ENCODE measurements at places on chromosomes 5 and 9.

GRCh38 chr9:138068601-138069035 is 191.0 kb downstream of the CACNA1B start:
- no peak for DNase-seq

DNA sequence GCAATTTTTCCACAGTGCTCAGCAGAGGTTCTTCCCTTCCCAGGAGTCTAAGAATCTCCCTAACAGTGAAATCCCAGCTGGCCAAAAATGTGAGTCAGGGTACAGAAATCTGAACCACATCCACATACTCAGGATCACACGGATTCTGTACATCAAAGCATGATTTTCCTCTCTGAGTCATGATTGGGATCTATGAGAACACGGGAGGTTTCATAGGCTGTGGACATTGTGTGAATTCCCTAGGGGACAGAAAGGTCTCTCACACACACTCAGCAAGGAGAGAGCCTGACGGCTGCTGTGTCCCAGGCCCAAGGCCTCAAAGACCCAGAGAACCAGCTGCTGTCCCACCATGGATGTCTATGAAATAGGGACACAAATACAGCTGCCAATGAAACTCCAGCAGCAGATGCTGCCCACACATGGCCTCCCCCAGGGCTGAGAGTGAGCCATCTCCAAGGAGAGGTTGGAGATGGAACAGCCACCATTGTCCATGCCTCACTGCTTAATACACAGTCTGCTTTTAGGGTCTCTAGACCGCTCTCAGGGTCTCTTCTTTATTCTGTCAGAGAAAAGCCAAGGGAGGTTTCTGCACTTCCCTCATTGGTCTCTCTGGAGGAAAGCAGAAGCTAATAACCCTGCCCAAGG is 102.7 kb downstream of the ADAMTS12 start:
- DNase-seq = no peak

DNA sequence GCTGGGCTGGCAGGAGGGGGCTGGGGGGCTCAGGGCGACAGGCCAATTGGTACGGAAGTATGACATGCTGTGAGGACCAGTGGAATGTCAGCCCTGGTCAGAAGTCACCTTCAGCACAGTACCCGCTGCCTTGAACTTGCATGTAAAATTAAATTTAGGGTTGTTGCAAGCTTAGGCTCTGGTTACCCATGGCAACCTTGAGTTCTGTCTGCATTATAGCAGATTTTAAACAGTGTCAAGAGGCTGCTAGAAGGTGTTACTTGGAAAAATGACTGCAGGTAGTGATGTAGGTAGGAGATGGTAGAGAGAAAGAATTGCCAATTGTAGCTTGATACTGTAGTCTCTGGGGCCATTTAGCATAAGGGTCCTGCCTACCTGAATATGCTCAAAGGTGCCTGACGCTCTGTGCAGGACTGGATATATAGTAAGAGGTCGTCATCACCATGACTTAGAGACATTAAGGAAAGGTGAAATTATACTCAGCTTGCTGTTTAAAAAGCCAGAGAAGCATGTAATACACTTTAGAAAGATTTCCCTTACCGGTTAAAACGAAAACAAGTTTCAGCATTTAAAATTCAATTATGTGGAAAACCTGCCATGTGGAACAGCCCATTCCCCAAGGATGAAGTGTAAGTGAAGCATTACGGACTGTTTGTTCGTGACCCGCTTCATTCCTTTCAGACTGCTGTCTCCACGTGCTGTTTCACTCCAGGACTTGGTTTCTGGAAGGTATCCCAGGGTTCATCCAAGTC is 169.0 kb downstream of the PDZD2 start:
- DNase-seq = no peak

GRCh38 chr5:142531977-142532780 is 153.7 kb downstream of the FGF1 start:
- no peak for DNase-seq

GRCh38 chr9:100602342-100602801 is 24.5 kb downstream of the CAVIN4 start:
- peak; percentile 45 for DNase-seq

- peak; percentile 15 for DNase-seq
Measured at GRCh38 chr5:126454081-126454480, 30.9 kb downstream of the GRAMD2B start.

DNA sequence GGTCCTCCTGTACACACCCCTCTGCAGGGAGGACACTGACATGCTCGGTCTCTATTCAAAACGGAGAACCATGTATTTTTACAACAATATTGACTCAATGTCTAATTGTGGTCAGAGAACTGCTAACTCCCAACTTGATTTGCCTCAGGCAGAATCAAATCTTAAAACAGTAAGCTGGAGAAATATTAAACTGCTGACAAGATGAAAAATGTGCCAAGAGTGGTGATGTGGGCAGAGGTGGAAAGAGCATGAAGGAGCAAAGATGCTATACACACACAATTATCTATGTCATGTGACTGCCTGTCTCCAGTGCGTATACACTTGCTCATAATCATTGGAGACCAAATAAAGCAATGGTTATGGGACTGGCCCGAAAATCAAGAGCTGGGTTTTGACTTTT is 556.1 kb upstream of the ZNF608 start:
- no peak for DNase-seq

- DNase-seq = no peak
Measured at GRCh38 chr5:127170918-127171600, 97.8 kb upstream of the C5orf63 start.

- no peak for DNase-seq
Measured at GRCh38 chr5:6188344-6188743, 190.0 kb downstream of the MED10 start.

DNA sequence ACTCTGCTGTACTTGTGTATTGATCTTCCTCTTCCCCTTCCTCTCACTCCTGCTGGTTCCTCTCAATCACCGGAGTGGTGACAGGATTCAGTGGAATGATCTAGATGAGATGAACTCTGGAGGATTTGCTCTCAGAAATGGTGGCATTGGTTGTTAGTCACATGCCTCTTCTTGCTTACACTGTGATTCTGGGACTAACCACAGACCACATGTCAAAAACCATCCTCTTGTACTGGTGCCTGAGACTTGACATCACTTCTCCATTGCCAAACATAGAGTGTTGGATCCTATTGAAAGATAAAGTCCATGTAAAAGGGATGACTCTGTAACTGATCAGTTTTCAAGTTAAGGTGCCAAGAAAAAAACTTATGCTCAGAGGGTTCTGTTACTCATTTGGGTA is 506.5 kb downstream of the DMAC1 start:
- DNase-seq = no peak

GRCh38 chr5:174327317-174327864 is 281.9 kb downstream of the NSG2 start:
- peak; percentile 70 for DNase-seq

DNA sequence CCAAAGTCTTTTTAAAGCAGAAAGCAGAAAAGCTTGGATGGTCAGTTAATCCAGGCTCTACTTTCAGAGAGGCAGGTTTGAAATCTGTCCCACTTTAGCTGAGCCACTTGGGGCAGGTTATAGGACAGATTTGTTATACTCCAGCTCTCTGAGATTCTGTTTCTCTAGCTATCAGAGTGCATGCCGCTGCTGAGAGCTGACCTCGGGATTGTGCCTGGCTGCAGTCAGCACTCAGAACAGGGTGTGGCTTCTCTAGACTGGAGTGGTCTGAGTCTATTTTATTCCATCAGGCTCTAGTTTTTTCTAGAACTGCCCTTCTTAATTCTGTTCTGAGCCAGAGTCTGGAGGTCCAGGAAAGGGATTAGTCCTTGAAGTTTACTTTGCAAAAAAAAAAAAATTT is 67.7 kb downstream of the NDFIP1 start:
- DNase-seq = no peak

DNA sequence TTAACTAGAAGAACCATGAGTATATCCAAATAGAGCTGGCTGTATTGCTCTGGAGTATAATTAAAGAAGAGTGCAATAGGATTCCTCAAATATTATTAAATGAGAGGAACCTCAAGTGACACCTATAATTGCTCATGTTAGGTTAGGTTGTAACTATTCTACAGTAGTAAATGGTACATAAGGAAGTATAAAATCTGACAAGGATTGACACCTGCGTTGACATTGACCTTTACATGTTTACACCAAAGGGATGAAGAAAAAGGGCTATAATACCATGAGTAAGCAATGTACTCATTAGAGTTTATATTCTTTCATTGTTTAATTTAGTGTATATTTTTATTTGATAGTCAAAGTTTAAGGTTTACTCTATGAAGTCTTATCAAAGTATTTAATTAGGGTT is 48.9 kb downstream of the SLC12A2 start:
- DNase-seq = no peak

GRCh38 chr9:116873937-116874914 is 187.1 kb downstream of the TRIM32 start:
- DNase-seq = no peak

GRCh38 chr5:16737209-16737608 is 120.4 kb upstream of the RETREG1 start:
- DNase-seq = no peak

GRCh38 chr5:137624786-137625349 is 111.0 kb downstream of the KLHL3 start:
- DNase-seq = no peak

GRCh38 chr9:10059044-10059443 is 553.8 kb downstream of the PTPRD start:
- DNase-seq = no peak

DNA sequence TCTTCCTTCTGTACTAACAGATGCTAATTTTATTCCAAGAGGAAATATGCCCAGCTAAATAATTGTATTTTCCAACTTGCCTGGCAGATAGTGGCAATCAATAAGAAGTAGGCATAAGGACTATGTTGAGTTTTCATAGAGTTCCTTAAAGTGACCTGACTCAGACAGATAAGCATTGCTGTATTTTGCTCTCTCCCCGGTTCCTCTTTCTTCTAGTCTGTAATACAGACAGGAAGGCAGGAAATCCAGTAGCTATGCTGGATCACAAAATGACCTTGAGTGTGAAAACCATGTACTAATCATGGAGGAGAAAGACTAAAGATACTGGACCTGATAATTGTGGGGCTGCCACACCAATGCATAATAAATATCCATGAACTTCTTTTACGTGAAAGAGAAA is 701.7 kb downstream of the CETN3 start:
- no peak for DNase-seq

- DNase-seq = no peak
Measured at GRCh38 chr9:87300915-87301314, 196.8 kb upstream of the DAPK1 start.

DNA sequence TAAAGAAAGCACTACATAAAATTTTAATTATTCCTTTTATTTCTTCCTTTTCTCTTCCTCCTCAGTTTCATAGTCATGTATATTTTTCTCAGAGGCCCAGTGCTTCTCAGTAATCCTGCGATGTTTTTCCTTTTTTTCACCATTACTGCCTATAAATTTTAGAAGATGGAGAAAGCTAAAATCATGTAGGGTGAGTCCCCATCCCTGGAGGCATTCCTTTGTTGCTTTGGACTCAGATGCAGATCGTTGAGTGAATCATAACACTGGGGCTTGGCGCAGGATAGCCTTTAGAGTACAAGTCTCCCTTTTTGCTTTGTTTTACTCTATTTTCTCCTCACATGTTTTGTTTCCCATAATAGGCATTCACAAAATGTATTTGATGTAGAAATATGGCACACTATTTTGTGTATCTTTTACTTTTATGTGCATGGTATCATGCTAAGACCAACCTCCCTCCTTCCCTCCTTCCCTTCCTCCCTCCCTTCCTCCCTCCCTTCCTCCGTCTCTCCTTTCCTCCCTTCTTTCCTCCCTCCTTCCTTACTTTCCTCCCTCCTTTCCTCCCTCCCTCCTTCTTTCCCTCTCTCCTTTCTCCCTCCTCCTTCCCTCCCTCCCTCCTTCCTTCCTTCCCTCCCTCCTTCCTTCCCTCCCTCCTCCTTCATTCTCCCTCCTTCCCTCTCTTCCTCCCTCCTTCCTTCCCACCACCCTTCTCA is 72.4 kb downstream of the NUDT12 start:
- no peak for DNase-seq

- peak; percentile 62 for DNase-seq
Measured at GRCh38 chr9:90142580-90142979, 500.0 kb downstream of the DIRAS2 start.

DNA sequence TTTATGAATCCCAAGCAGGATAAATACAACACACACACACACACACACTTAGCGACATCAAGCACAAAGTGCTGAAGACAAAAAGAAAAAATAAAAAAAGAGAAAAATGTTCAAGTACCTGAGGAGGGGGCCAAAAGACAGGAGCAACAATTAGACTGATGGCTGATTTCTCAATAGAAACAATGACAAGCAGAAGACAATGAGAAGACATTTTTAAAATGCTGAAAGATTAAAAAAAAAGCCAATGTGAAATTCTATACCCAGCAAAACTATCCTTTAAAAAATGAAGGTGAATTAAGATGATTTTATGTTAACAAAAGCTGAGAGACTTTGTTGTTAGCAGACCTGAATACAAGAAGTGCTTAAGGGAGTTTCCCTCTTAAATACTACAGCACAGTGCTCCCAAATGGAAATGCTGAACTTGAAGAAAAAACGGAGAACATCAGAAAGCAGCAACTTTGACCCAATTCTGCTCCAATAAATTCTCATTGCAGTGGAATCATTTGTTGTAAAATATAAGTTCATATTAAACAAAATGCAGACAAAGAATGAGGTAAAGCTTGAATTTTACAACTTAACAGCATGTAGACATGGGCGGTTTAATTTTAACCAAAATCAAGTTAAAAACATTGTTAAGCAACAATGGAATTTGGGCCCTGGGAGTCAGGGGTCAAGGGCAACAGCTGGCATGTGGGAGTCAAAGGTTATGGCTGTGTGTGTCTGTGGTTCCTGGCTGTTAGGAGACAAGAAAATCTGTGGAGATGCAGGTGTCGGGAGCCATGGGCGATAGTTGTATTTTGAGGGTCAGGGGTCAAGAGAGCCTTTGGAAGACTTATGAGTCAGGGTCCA is 776 bp upstream of the RANBP17 start:
- DNase-seq = no peak

DNA sequence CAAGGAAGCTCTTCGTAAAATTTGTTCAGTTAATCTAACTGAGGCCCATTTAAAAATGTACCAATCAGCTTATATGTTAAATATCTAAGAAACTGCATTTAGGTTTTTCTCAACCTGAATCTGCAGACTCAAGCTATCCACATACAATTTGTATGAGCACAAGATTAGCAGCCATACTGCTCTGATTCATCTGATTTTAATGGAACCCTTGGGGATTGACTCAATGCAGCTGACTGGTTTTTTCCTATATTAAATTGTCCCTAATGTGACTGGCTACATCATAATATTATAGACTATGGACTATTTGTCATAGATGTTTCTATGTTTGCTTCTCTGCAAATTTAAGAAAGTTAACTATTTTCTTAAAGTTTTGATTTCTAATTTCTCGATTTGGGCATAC is 451.0 kb upstream of the TUSC1 start:
- DNase-seq = no peak

- DNase-seq = no peak
Measured at GRCh38 chr9:95778957-95779356, 96.5 kb upstream of the ERCC6L2 start.

GRCh38 chr5:112640546-112640945 is 97.1 kb upstream of the APC start:
- DNase-seq = no peak

GRCh38 chr9:105647595-105648349 is 14.5 kb upstream of the TAL2 start:
- no peak for DNase-seq

Measured in neural crest cell (in vitro differentiated cells).